ENCODE measurements at places on chromosomes 5 and 9. TPM values are rescaled to one million over a fixed set of nuclear protein-coding genes. Genes with fewer than 3 reads are reported as not detected.

DNA sequence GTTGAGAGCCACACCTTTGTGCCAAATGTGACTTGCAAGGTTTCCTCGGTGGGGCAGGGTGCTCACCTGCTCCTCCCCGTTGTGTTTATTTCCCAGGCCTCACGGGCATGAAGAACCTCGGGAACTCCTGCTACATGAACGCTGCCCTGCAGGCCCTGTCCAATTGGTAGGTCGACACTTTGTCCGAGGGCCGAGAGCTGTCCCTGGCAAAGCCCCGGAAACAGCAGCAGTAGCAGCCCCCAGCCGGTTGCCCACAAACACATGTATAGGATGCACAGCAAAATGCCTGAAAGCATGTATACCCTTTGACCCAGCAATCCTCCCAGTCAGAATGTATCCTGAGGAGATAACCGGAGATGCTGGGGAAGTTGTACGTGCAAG is 26.2 kb downstream of the USP20 start:
- no peak for DNase-seq

- no peak for DNase-seq
Observed at GRCh38 chr9:36547598-36547997, 25.1 kb upstream of the MELK start.

GRCh38 chr5:168947212-168947868 is 353.6 kb downstream of the SLIT3 start:
- DNase-seq = no peak

DNA sequence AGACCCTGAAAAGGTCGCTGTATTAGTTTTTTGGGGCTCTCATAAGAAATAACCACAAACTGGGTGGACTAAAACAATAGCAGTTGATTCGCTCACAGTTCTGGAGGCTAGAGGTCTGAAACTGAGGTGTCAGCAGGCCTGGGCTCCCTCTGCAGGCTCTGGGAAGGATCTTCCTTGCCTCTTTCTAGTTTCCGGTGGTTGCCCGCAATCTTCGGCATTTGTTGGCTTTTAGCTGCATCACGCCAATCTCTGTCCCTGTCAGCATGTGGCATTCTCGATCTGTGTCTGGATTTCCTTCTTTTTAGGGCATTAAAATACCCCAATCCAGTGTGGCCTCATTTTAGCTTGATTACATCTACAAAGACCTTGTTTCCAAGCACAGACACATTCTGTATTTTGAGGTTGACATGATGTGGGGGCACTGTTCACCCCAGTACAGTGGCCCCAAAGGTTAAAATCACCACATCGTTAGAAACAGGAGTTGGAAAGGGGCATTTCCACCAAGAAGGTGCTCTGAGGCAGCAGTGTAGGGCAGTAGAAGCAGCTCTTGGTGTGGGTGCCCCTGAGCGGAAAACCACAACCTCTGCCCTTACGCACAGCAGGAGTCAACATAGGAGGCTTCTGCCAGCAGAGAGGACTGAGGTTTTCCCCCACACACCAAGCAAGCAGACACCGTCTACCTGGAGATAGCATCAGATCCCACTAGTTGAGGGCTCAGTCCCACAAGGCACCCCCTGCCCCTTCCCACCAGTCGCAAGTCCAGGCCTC is 13.5 kb downstream of the ZNF79 start:
- DNase-seq = no peak

DNA sequence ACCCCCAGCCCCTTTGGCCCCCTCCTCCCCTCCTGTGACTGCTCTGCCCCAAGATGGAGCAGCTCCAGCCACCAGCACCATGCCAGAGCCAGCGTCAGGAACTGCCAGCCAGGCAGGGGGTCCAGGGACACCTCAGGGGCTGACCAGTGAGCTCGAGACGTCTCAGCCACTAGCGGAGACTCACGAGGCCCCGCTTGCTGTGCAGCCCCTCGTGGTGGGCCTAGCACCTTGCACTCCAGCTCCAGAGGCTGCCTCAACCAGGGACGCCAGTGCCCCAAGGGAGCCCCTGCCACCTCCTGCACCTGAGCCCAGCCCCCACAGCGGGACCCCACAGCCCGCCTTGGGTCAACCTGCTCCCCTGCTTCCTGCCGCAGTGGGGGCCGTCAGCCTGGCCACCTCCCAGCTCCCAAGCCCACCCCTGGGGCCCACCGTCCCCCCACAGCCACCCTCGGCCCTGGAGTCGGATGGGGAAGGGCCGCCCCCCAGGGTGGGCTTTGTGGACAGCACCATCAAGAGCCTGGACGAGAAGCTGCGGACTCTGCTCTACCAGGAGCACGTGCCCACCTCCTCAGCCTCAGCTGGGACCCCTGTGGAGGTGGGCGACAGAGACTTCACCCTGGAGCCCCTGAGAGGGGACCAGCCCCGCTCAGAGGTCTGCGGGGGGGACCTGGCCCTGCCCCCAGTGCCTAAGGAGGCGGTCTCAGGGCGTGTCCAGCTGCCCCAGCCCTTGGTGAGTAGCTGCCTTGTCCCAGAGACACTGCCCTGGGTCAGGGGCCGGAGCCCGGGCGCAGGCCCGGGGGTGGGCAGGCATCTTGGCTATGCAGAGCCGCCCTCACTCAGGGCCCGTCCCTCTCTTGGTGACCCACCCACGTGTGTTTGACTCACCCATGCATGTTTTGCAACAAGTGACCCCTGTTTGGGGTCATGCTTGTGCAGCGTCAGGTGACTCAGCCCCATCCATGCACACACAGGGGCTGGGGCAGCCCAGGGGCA is 105.2 kb downstream of the WNK2 start:
- DNase-seq = no peak

GRCh38 chr5:112708103-112708622 is 29.5 kb upstream of the APC start:
- no peak for DNase-seq

DNA sequence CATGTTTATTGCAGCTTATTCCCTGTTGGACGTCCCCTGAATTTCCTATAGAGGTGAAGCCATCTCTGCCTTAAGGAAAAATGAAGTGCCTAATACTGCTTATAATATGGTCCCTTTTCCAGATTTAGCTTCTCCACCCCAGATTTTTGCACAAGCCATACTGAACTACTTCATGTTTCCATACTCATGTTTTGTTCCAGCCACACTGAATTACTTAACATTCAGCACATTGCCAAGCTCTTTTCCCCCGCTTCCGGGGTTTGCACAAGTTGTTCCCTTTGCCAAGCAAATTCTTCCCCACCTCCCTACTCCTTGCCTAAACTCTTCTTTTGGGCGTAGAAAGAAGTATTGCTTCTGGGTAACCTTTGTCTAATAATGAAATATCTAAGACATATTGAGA is 1.7 kb upstream of the CNTRL start:
- DNase-seq = no peak

The CACFD1 gene
- 3.6 TPM for total RNA-seq

The NIPAL4 gene
- total RNA-seq = 0.49 TPM

All from T-cell (primary cell).